SJCRH30 (cell line): ENCODE measurements at places on chromosomes 7 and 10. TPM values are rescaled to one million over a fixed set of nuclear protein-coding genes. Genes with fewer than 3 reads are reported as not detected.

- no peak for DNase-seq
These were observed 50.6 kb upstream of the SMNDC1 start for GRCh38 chr10:110355141-110355831.

DNA sequence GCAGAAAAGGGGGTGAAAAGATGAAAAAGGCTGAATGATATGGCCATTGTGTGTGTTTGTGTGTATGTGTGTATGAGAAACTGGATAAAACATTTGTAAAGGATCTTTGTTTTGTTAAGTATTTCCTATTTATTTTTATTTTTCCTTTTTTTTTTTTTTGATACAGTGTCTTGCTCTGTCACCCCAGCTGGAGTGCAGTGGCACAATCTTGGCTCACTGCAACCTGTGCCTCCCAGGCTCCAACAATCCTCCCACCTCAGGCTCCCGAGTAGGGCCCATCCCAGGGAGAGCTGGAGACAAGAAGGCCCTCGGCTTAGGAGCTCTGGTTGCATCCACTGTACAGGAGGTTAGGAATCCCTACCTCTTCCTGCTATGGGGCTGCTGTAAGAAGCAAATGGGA is 6.9 kb upstream of the CALML5 start:
- no peak for DNase-seq

DNA sequence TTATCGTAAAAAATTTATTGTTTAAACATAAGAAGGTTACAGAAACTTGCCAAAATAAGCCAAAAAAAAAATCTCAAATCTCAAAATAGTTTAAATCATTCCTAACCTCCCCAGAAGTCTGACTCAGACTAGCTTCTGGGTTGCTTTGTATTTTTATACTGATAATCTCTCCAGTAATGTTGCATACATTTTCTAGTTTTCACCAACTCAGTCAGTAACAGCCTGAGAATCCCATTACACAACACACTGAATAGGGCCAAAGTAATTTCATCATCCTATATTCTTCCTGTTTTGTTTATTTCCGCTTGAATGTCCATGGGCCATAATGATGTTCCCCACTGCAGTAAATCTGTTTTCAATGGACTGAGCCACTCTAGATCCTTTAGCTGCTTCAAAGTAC is 478.5 kb downstream of the GPAM start:
- no peak for DNase-seq

DNA sequence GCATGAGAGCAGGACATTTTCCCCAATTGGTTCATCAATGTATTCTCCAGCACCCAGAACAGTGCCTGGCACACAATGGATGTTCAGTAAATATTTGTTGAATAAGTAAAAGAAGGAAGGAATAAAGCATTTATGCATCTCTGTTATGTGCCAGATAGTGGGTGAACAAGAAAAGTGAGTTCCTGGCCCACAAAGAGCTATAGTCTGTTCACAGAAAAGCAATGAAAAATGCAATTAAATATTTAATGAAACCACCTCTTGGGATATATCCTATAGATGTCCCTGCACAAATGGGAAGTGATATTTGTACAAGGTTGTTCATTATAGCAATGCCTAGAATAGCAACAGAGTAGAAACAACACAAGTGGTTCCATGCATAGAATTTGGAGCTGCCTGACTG is 2.1 kb downstream of the ABCA13 start:
- no peak for DNase-seq

DNA sequence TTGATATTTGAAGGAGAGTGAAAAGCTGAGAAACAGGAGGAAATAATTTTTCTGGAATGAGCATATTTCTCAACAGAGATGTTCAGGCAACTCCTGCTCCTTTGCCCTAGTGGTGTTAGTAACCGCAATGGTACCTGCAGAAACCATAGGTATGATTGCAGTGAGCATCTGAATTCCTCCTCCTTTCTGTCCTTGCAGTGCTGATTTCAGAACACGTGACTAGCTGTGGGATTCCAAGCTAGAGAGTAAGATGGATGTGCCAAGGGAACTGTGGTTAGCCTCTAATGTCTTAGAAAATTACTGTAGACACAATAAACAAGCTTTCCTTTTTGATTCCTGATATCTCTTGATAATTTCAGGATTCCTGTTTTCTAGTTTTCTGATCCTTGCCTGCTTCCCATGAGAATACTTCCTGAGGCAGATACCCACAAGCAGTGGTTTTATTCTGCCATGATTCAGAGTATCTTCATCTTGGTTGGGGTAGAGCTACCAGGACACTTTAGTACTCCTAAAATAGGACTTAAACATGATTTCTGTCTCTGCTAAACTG is 27.5 kb downstream of the LRGUK start:
- no peak for DNase-seq

DNA sequence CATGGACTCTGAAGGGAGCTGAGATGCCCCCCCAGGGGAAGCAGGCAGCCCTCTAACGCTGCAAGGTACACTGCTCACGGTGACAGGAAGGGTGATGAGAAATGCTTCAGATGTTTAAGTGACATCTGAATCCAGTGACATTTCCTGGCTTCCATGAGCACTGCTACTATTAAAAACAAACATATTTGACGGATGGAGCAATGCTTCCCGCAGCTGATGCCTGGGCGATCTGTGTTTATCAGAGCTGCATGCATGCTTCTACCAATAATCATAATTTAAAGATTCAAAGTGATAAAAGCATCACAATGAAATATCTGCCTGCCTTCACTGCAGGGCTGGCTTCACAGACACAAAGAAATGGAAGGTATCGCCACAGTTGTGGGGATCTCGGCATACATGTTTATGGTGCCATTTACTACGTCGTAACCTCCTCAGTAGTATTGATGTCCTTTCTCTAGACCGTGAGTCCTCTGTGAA is 66.1 kb upstream of the AOAH start:
- no peak for DNase-seq

GRCh38 chr7:127890726-127891125 is 140.5 kb downstream of the LRRC4 start:
- no peak for DNase-seq

DNA sequence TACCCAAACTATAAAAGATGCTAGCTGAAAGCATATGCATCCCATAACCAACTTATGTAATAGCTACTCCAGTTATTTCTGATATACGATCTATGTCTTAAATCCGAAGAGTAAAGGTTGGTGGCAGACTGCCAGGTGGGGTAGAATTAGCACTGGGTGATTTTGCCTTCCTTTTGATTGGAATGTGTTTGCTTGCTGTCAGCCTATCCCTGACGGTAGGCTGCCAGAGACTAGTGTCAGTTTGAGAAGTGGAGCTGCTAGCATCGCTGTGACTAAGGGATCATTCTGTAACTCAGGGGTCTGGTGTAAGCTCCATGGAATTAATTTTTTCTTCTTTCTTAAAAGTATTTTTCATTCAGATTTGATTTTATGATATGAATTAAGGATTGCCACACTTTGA is 9.5 kb upstream of the SEM1 start:
- peak; percentile 54 for DNase-seq

GRCh38 chr7:141045126-141045841 is 28.6 kb upstream of the TMEM178B start:
- no peak for DNase-seq

- DNase-seq = no peak
These were observed 23.8 kb downstream of the MAPK8 start for GRCh38 chr10:48330269-48330668.

DNA sequence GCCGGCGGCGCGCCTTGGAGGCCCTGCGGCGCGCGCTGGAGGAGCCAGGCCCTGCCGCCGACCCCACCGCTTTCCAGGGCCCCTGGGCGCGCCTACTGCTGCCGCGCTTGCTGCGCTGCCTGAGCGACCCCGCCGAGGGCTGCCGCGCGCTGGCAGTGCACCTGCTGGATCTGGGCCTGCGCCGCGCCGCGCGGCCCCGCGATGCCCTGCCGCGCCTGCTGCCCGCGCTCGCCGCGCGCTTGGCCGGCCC is 280 bp downstream of the DNAAF5 start:
- peak; percentile 19 for DNase-seq

- no peak for DNase-seq
These were observed 9.1 kb upstream of the PROSER2 start for GRCh38 chr10:11813855-11814567.

- no peak for DNase-seq
These were observed 120.7 kb downstream of the VPS50 start for GRCh38 chr7:93352881-93353280.

- DNase-seq = peak; percentile 39
These were observed 11.9 kb downstream of the CHST3 start for GRCh38 chr10:71975871-71976725.

DNA sequence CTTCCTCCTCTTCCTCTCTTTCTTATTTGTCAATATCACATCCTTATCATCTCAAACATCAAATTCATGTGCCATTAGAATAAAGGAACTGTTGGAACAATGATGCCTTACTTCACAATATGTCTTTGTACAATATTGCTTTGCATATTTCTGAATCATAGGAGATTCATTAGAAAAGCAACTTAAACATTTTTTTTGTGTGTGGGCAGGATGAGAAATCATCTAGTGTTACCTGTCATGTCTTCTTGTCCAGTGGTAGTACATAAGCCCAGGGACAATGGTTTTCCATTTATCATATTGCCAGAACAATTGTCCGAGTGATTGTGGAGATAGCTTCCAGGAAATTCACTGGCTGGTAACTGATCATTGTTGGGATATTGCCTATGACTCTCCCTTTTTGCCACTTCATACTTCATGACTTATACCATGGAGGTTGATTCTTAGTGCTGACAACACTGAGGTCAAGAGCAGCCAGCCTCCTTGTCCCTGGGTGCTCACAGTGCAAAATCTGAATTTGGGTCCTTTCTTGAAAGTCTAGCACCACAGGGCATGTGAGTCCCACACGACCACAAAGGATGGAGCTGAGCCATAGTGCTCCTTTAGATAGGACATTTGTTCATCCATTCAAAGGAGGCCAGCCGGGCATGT is 215.0 kb downstream of the MDFIC start:
- DNase-seq = no peak

GRCh38 chr7:15839416-15840100 is 153.1 kb upstream of the MEOX2 start:
- DNase-seq = peak; percentile 70

IGFBP1 gene
- total RNA-seq = not detected in 2 replicates

RAPGEF5 gene
- total RNA-seq = 0.03 and 0.14 TPM in 2 replicates

STOX1 gene
- total RNA-seq = 0.30 and 0.33 TPM in 2 replicates

PDK4 gene
- 1.4 and 1.5 TPM in 2 replicates for total RNA-seq

SPDYE9 gene
- total RNA-seq = not detected in 2 replicates

ASZ1 gene
- total RNA-seq = not detected in 2 replicates

GNAT3 gene
- not detected in 2 replicates for total RNA-seq

NUDT13 gene
- 0.49 and 0.84 TPM in 2 replicates for total RNA-seq

C10orf88 gene
- 12.0 and 14.1 TPM in 2 replicates for total RNA-seq

EPHA1 gene
- 0.32 and 1.0 TPM in 2 replicates for total RNA-seq
